T-helper 1 cell (primary cell): ENCODE measurements at places on chromosomes 11 and 22.

- DNase-seq = no peak
These were observed 1073.3 kb upstream of the RAG2 start for GRCh38 chr11:37671321-37671720.

DNA sequence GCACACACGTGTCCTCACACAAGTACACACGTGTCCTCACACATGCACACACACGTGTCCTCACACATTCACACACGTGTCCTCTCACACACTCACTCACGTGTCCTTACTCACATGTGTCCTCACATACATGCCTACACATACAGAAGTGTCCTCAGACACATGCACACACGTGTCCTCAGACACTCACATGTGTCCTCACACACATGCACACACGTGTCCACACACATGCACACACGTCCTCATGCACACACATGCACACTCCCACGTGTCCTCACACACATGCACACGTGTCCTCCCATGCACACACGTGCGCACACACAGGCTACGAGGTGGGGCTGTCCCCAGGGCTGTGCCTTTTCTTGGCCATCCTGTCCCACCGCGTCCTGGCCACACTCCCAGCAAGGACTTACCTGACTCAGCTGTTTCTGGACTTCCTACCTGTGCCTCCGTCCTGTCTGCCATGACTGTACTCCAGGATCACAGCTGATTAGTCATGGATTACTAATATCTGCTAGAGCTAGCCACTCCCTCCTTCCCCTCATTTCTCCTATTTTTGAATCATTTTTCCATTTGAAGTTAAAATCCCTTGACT lies 990.2 kb downstream of the BRD1 start:
- DNase-seq = no peak

- no peak for DNase-seq
These were observed 126.3 kb upstream of the TIMP3 start for GRCh38 chr22:32674925-32675825.

DNA sequence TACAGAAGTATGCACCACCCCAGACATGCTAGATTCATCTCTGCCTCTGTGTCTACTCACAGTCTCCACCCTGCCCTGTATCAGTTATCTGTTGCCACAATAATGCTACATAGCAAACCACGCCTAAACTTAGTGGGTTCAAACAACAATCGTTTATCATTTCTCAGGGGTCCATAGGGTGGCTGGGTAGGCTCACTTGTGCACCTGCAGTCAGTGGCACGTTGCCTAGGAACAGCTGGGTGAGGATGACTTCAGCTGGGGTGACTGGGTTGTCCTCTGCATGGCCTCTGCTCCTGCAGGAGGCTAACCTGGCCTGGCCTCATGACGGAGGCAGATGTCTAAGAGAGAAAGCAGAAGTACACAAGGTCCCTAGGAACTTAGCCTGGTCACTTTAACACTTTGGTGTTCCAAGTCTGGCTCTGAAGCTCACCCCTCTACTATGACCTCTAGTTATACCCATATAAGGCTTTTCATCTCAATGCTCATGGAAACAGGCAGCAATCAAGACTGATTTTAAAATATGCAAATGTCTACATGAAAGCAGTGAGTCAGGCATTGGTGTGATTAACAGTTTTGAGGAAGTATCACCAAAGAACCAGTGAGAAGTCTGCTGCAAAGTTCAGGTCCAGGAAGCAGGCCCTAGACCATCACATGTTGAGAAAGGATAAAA lies 10.7 kb downstream of the OLFML1 start:
- no peak for DNase-seq

DNA sequence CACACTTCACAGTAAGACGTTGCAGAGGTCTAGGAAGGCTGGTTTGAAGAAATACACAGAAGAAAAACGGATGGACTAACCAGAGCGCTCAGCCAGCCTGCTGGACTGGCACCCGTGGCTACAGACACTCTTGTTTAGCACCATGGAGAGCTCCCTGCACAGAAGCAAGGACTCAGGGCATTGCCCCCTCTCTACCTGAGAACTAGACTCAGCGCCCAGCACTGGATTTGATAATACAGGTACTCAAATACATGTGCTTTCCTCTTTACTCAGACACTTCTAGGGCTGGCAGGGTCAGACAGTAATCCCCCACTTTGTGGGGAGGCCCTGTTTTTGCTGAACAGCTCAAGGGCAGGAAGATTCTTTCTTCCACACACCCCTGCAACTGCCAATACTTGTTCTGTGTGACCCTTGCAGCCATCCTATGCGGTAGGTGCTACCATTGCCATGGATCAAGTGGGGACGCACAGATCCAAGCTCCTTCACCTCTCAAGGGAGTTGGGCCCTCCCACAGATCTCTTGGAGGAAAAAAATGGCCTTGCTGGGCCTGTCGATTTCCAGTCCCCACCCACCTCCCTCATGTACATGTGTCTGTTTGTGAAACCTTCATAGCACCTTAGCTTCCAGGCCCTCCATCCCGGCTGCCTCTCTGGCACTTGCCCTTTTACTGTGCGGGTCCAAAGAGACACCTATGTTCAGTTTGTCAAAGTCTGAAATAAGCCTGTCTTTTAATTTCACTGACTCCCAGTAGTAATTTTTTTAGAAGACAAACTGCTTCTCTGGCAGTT lies 5.1 kb upstream of the P2RX6 start:
- no peak for DNase-seq

DNA sequence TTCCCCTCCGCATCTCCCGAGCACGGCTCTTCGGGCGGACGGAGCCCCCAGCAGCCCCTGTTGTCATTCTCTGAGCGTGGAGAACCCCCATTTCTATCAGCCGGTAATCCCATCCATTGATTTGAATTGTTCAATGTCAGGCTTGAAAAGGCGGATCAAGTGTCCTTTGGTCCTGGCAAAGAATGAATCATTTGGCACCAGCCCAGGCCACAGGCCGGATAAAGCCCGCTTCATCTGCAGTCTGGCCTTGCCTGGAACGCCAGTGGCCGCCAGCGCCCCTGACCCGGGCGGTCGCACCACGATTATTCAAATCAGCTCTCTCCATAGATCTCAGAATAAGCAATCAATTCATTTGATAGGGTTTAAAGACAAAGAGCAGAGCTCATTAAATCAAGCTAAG lies 188.9 kb downstream of the BRD1 start:
- DNase-seq = no peak

DNA sequence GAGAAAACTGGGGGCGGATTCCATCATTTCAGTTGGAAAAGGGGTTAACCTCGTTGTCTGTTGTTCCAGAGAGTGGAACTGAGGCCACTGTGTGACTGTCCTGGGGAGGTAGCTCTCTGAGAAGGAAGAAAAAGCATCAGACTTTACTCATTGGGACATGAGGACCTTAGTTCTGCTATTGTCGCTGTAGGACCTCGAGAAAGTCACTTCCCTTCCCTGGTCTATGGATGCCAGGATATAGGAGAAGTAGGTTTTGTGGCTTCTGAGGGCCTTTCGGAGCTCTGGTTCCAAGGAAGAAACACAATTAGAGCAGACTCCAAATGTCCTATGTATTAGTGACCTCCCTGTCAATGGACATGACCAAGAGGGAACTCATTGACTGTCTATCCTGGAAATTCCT lies 6.2 kb downstream of the MYO18B start:
- no peak for DNase-seq

GRCh38 chr11:39011797-39012196 lies 2413.8 kb upstream of the RAG2 start:
- no peak for DNase-seq

DNA sequence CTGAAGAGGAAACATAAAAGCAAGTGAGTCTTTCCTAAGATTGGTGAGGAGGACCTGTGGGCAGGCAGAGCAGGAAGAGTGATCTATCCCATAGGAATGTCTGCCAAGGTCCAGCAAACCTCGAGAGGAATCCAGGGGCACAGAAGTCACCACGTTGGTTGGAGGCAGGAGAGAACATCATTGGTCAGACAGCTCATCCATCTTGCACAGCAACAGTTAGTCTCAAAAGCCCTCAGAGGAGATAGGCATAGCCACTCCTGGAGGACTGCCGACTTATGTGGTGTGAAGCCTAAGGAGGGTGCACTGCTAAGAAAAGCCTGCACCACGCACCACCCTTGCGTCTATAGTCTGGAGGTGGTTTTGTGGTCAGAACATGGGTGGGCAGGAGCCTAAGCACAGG lies 109.1 kb downstream of the RASSF10 start:
- no peak for DNase-seq

DNA sequence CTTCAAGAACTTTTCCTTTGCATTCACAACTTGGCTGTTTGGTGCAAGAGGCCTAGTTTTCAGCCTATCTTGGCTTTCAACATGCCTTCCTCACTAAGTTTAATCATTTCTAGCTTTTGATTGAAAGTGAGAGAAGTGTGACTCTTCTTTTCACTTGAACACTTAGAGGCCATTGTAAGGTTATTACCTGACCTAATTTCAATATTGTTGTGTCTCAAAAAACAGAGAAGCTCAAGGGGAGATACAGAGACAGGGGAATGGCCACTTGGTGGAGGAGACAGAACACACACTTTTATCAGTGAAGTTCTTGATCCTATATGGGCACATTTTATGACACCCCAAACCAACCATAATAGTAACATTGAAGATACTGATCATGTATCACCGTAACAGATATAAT lies 532.3 kb downstream of the DLG2 start:
- no peak for DNase-seq

- no peak for DNase-seq
These were observed 48.1 kb downstream of the SPON1 start for GRCh38 chr11:14010665-14011064.

DNA sequence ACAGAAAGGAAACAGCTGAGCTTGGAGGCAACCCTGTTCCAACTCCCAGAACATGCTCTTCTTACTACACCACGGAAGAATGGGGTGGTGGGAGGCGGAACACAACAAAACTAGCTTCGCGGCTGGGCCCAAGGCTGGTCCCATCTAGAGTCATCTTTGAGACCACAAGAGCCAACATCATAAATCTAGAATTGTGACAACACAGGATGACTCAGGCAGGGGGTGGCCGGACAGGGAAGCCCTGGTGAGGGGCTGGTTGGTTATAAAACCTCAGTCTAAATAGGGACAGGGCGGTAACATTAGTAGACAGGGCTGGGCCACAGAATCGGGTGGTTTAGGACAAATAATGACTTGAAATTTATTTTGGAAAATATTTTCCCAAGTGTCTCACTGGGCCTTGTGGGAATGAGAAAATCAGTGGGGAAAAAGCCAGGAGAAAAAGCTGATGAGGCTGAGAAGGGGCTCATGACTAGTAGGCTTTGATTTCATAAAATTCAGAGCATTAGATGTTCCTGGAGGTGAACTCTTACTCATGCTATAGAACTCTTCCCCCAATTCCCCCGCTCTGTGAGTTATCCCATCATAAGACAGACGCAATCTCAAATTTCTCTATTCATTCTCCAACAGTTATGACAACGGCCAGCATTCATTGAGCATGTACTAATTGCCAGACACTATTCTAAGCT lies 151.8 kb upstream of the TIMP3 start:
- DNase-seq = no peak

- DNase-seq = no peak
These were observed 11.0 kb upstream of the SLC5A4 start for GRCh38 chr22:32265882-32266767.

- DNase-seq = no peak
These were observed 47.6 kb upstream of the PARVA start for GRCh38 chr11:12329797-12330196.

DNA sequence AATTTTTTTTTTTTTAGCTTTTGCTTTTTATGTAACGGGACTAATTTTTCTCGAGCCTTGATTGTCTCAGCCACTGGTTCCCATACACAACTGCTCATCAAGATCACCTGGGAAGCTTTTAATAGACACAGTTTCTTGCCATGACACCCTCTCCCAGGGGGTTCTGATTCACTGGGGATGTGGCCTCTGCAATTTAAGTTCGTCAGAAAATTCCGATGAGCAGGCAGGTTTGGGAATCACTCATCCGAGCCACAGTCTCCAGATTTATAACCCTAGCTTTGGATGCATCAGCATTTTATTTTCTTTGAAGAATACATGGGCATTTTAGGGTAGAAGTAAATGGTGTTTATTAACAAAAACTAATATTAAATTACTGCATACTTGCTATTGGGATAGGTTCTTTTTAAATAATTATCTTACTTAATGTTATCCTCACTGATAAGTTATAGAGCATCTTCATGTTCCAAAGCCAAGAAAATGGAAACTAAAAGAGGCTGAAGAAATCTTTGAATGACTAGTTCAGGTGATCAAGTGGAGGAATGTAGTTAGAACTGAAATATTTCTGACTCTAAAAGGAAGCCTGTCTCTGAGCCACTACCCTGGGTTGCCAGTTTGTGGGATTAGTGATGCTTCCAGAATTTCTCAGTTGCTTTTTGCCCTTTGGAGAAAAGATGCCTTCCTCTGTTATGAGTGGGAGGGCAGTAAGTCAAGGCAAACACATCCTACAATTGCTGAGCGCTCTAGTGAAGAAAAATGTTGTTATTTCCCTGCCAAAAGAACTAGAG lies 319.0 kb downstream of the DDX10 start:
- DNase-seq = no peak

DNA sequence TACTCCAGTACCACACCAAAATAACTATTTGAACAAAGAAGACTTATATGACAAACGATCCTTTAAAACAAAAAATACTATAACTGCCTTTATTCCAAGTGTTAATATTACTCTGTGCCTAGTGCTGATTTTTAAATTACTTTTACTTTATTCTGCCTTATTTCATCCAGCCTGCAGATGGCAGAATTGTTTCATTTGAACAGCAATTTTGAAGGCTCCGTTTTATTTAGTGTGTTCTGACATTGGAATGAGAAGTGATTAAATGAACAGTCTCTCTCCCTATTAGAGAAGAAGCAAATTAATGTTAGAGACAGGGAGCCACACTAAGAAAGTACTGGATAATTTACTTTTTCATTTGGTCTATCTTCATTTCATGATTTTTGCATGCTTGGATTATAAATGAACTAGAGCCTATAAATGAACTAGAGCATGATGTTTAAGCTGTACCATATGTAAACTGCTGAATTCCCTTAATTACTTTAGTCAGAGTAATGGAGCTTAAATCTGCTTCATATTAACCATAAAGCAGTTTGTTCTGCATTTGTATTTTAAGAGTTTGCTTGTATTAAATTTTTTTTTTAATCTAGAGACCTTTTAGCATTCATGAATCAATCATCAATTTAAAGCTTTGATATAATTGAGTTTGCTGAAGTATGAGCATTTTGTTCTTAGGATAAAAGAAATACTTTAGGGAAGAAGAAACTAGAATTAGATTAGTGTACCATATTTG lies 9.8 kb downstream of the PDHX start:
- no peak for DNase-seq

DNA sequence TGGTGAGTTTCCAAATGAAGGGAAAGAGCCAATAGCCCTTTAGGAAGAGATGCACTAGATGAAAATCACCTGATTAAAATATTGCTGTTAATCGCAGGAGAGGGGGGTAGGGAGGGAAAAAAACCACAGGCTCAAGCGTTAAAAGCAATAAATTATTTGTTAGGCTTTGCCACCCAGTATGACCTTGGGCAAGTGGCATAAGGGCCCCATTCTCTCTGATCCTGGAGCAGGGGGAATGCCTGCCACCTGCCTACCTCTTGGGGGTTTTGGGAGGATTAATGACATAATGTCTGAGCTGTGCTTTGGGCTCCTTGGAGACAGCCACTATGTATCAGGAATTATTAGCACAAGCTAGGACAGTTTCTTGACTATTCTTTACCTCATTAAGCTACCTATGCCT lies 80.0 kb downstream of the ZNRF3 start:
- no peak for DNase-seq
